Stimulated activated naive CD4-positive, alpha-beta T cell (primary cell): ENCODE measurements at places on chromosomes 12 and 14.

- DNase-seq = no peak
Measured at GRCh38 chr14:32310876-32311275, 18.2 kb upstream of the AKAP6 start.

GRCh38 chr12:84413656-84414055, 498.9 kb downstream of the SLC6A15 start:
- no peak for DNase-seq

DNA sequence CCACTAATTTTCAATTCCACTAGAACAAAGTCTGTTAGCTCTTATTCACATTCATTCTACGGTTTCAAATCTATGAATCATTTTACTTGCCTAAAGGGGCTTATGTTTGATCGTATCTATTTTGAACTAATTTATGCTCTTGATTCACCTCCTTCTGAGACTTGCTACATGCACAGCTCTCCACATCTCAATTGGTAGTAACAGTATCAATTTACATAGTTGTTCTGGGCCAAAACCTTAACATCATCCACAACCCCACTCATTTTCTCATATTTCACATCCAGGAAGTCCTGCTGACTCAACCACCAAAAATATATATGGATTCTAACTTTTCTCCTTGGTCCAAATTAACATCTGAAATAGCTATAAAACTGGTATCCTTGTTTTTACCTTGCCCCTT, 208.6 kb downstream of the RASSF9 start:
- no peak for DNase-seq

DNA sequence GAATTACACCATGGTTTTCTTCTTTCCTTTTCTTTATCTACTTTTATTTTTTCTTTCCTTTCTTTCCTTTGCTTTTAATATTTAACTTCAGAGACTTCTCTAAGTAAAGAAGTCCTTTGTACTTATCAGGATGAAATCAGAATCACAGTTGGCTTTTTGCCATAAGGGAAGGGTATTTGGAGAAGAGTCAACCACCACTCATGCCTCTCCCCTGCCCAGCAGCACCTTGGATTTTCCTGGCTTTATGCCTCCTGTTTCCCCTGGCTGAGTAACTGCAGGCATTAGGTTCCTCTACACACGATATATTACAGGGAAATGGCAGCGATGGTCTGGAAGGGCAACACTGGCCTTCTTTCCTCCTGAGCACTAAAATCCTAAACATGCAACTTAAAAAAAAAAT, 266.4 kb upstream of the CAND1 start:
- no peak for DNase-seq
